Fibroblast of the conjunctiva (primary cell): ENCODE measurements at places on chromosomes 12 and 14.

DNA sequence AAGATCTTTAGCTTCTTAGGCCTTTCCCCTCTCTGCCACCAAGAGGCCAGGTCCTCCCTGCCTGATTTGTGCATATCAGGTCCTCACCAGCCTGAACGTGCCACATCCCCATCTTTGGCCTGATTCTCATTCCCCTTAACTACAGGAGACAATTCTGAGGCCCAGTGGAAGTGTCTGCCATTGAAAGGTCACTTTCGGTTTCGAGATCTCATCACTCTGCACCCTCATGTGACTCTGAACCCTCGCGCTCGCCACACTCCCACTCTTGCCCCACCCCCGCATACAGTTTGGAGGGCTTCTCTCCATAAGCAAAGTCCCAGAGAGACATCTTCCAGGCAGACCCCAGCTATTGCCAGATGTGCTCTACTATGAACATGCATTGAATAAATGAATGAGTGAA is 189.0 kb downstream of the NTF3 start:
- DNase-seq, result no peak

DNA sequence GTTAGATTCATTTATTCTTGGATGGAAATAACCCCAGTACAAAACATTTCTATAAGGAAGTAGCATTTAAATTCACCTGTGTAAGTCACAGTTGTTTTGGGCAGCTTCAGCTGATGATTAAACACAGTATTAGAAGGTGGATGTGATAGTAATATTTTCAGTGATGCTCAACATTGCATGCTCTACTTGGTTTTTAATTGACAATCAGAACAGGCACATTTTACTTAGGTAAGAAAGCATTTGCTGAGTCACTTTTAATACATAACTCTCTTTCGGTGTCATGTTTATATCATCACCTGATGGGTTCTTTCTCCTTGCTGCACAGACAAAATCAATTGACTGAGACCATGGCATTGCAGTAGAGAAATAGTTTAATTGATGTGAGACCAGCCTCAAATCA is 80.7 kb downstream of the CMAS start:
- no peak for DNase-seq

- DNase-seq, result no peak
Measured at GRCh38 chr12:38587594-38587993, 271.0 kb downstream of the ALG10B start.

GRCh38 chr12:31929027-31929526 is 30.1 kb upstream of the RESF1 start:
- no peak for DNase-seq

DNA sequence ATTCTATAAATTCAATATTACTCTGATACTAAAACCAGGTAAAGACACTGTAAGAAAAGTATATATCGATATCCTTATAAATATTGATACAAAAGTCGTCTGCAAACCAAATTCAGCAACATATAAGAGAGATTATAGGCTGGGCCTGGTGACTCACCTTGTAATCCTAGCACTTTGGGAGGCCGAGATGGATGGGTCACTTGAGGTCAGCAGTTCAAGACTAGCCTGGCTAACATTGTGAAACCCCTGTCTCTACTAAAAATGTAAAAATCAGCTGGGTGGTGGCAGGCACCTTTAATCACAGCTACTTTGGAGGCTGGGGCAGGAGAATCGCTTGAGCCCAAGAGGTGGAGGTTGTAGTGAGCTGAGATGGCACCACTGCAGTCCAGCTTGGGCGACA is 13.5 kb upstream of the TUBA1C start:
- DNase-seq, result no peak

GRCh38 chr14:84340938-84341337 is 1189.0 kb upstream of the FLRT2 start:
- no peak for DNase-seq

DNA sequence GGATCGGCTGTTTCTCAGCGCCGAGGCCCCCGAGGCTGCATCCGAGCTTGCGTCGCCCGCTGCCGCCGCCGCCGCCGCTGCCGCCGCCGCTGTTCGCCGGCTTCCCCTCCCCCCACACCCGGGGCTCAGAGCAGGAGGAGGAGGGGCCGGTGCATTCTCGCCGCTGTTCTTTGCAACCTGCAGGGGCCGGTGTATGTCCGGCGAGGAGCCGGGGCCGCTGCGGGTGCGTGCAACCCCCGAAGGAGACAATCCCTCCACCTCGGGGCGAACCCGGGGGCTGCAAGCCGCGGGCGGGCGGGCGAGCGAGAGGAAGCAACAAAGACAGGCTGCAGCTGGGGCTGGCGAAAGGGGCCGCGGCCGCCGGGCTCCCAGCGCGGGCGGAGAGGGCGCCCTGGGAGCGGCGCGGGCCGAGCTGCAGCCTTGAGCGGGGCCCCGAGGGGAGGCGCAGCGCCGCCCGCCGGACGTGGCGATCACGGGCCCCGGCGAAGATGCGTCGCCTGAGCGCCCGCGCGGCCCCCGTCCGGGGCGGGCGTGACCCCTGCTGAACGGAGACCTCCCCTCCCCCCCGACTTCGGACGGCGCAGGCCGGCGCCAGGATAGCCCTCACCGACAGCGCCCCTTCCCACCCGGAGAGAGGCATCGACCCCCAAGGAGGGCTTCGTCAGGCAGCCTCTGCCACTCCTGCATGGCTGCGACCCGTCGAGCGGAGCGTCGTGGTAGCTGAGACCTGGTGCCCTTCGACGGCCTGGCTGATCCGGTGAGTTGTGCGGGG is 702 bp downstream of the FAM222A start:
- no peak for DNase-seq

- no peak for DNase-seq
Measured at GRCh38 chr14:97155814-97156213, 358.6 kb downstream of the VRK1 start.

GRCh38 chr14:77103475-77103874 is 5.4 kb downstream of the CIPC start:
- no peak for DNase-seq

DNA sequence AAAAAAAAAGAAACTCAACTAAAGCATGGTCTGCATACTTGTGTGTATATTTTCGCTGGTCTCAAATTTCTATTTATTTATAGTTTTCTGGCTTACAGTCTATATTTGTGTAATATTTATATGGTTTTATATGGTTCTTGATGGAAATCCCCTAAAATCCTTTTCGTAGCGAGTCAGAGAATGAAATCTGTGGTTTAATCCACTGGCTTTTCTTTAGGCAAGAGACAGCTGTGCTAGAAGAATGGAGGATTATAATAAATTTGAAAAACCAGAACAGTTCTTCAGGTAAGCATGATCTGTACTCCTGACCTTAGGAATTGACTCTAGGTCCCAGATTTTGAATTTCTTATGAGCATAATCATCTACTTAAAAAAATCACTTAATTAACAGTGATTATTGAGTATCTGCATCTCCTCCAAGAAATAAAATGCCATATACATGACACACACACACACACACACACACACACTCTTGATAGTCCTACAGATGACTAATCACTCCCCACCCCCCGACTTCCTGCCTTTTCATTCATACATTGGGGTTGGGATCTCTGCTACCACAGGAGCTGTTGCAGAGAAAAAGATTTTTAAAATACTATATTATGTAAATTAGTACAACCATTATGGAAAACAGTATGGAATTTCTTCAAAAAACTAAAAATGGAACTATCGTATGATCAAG is 113.4 kb downstream of the CRADD start:
- DNase-seq, result no peak

- no peak for DNase-seq
Measured at GRCh38 chr14:93832665-93833064, 44.4 kb upstream of the PRIMA1 start.

DNA sequence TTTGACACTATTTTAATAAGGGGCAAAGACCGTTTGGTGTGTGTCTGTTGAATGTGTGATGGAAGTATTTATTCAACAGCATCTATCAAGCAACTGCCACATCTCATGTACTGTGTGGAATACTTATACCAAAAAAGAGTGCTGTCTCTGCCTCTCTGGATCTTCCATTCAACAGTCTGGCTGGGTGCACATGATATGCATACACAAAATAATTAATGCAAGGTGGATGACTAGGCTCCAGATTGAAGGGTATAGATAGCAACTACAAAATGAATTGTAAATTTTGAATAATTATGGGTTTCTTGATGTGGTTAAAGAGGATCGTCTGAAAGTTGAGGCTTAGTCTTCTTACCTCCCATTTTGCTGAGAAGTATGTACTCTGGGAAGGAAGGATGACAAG is 145.9 kb upstream of the OTX2 start:
- DNase-seq, result no peak

- DNase-seq, result no peak
Measured at GRCh38 chr12:3336606-3337311, 154.2 kb upstream of the PRMT8 start.
